ENCODE measurements at places on chromosomes 11 and 22.

DNA sequence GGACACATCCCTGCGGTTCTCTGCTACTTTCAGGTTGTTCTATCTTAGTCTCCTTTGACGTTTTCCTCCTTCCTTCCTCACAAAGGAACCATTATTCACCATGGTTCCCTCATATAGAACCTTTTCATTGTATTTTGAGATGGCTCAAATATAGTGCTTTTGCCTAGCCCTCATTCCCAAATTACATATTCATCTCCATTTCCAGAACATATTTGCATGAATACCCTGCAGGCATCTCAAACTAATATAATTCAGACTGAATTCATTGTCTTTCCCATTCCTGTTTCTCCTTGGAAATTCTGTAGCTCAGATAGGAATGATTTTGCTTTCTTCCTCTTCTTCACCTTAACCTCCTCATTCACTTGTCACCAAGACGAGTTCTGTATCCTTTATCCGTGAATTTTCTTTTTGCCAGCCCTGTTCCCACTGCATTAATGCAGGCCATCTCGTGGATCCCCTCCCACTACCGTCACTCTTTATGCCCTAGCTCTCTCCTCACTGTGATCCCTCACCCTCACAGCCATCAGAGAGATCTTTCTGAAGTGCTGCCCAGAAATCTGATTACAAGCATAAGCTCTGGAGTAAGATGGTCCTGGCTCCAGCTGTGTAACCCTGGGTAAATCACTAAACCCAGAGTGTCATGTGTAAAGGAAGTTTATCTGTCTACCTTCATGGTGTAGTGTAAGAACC lies 23.3 kb downstream of the PIWIL4 start:
- DNase-seq, result no peak

DNA sequence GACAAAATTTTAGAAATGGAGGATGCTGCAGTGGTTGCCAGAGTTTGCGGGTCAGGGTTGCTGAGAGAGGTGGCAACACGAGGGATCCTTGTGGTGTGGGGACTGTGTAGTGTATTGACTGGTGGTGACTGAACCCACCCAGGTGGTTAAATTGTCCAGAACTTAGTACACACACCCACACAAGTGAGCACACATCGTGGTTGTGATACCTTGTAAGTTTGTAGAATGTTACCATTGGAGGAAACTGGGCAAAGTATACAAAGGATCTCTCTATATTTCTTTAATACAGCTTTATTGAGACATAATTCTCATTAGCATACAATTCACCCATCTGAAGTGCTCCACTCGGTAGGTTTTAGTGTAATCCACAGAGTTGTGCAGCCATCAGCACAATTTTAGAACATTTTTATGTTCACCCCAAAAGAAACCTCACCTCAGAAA lies 56.1 kb downstream of the MED15 start:
- no peak for DNase-seq

DNA sequence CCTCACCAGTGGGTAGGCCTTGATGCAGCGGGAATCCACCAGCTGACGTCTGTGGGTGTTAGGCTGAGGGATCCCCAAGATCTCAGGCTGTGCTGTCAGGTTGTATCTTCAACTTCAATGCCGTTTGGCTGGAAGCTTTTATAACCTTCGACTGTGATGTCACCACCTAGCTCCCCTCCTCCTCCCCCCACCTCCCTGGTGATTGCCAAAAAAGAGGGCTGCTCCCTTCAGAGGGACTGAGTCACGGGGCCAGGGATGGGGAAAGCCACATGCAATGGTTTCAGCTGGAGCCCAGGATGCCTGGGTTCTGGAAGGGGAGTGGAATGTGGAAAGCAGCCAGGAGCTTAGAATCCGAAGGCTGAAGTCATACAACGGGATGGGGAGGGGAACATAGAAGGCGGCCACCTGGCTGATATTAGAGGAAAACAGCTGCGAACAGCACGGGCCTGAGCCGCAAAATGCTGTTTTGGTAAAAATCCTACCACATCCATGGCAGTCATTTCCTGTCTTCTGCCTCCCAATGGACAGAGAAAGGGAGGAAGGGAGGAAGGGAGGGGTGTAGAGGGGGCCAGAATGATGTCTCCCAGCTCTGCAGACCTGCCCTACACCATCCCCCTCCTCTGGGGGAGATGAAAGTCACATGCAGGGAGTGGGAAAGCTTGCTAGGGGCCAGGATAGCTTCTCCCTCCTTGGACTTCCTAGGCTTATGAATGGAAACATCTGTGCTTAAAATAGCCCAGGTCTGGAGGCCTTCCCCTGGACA lies at the start of gene LRRN4CL:
Gene LRRN4CL, minus strand, starts transcription at position 110 of the 763 bp plus-strand sequence. CDS start 1,022 bp downstream, outside the sequence.
- no peak for DNase-seq

GRCh38 chr11:69647761-69648497 lies 7.0 kb downstream of the CCND1 start:
- no peak for DNase-seq

- DNase-seq, result no peak
These were observed 30.9 kb downstream of the PPM1F start for GRCh38 chr22:21921729-21922128.

GRCh38 chr11:131748151-131749050 lies 378.0 kb downstream of the NTM start:
- DNase-seq, result no peak

All from D721Med (cell line).